IMR-90 (cell line): ENCODE measurements at places on chromosomes 7 and 10. TPM values are rescaled to one million over a fixed set of nuclear protein-coding genes. Genes with fewer than 3 reads are reported as not detected.
A peak's percentile ranks its signal among the peaks of the same experiment; 100 is the strongest.

The RASSF4 gene
- 5.9 and 6.1 TPM in 2 replicates for total RNA-seq

DNA sequence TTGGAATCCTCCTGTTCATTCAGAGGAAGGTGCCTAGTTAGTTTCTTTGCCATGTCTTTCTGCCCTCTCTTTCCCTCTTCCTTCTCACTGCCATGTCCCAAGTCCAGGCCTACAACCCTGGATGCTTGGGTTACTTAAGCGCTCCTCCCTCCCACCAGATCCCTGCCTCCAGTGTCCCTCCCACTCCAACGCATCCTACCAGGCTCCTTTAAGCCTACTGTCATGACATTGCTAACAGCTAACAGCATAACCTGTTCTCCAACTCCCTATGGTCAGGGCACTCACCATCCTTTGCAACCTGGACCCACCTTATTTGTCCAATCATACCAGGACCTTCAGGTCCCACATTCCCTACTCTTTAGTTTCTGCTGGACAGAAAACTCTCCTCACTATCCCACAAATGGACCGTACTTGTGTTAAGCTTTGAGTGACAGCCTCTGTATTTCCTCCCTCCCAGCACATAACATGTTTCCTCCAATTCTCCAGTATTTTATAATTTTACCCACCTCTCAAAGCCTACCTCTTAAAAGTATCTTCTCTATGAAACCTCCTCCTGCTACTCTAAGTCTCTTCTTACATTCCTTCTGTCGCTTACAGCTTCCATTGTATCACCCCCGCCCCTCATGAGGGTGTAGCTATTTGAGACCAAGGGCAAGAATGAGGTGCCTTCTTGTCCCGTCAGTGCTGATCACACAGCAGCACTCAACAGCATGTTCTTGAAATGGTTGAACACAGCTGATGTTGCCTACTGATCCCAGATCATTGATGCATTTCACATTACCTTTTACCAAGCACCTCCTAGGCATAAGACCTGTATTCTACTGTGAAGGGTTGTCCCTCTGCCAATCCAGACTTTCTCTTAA, 1.7 kb downstream of the BLNK start:
- DNase-seq: no peak

DNA sequence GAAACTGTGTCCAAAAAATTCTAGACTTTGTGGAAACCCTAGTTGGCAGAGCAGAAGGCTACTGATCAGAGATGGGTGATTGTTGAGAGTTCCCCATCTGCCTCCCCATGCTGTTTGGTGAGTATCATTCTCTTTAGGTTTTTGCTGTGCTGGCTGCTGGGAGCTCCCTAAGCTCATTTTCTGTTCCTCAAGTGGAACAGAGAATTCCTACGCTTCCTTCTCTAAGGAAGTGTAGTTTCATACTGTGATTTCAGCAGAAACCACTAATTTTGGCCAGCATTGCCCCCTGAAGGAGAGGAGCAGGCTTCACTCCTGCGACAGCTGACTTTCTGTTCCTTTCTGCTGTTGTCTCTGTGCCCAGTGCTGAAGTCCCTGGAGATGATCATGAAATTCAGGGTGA, 355.3 kb upstream of the NPVF start:
- no peak for DNase-seq

DNA sequence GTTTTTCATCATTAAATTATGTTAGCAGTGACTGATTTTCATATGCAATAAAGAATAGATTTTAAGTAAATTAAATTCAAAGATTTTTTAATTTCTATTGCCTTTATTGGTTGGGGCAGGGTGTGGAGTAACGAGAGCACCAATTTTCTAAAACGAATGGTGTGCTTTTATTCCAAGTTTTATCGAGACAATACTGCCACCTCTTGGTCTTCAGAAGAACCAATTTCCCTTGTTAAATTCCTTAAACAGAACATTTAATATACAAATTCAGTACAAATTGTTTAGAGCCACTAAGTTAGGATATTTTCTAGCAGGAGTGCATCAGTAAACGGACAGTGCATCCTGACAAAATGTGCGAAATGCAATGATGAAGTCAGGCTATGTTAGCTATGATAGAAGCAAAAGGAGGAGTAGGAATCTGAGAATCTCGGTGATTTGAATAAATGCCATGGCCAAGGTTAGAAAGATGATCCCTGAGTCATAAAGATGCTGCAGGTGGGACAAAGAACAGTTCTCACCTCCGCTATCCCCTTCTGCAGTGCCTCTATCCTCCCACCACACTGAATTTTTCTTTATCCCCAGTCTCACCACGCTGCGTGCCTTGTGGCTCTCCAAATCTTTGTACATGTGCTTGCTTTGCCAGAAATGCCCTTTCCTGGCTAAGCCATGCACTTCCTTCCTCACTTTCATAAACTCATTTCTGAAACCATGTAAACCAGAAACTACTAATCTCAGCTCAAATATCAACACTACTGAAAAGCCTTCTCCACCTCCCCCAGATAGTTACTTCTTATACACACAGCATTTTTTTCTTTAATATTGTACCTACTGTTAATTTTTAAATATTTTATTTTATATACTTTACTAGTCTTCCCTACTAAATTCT, 31.9 kb upstream of the AGBL3 start:
- DNase-seq: peak; percentile 54

The SMO gene
- 15.3 and 18.5 TPM in 2 replicates for total RNA-seq

DNA sequence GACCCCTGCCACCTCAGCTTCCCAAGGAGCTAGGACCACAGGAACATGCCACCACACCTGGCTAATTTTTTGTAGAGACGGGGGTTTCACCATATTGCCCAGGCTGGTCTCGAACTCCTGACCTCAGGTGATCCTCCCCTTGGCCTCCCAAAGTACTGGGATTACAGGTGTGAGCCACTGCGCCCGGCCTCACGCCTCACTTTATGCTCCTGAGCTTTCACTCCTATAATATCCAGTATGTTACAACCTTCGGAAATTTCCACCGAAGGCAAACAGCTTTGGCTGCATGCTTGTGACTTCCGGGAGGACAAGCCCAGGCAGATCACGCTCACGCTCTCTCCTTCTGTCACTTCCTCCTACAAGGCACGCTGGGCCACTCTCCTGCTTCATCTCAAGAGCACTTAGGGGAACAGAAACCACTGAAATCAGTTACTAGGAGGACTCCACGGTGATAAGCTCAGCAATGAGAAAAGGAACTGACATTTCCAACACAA, 4.4 kb upstream of the MAD1L1 start:
- DNase-seq: no peak

GRCh38 chr10:22308390-22308789, 7.8 kb upstream of the COMMD3 start:
- DNase-seq: peak; percentile 53

GRCh38 chr7:66362136-66362535, 157.0 kb downstream of the TPST1 start:
- peak; percentile 29 for DNase-seq

The SFRP5 gene
- not detected in 2 replicates for total RNA-seq

GRCh38 chr10:111370101-111370500, 293.3 kb downstream of the ADRA2A start:
- DNase-seq: no peak

The ELFN1 gene
- 1.6 and 2.2 TPM in 2 replicates for total RNA-seq

The HECTD2 gene
- 5.9 and 10.3 TPM in 2 replicates for total RNA-seq

GRCh38 chr7:16638282-16639280, 7.0 kb downstream of the ANKMY2 start:
- no peak for DNase-seq

The GIMAP5 gene
- not detected in 2 replicates for total RNA-seq
